ENCODE measurements at places on chromosomes 5 and 9.

DNA sequence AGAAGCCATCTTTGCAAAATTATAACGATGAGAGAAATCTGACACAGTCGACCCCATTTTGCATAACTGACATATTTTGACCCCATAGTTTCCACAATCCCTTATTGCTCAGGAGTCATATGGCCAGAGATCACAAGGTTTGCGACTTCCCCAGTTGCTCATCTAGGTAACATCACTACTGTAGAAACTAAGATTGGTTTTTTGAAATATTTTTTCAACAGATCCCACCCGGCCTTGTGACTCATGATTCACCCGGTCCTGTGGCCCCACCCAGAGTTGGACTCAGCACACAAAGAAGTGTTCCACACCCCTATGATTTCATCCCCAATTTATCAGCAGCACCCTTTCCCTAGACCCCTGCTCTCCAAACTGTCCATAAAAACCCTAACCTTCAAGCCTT, 50.2 kb downstream of the TIMD4 start:
- DNase-seq = no peak

- no peak for DNase-seq
Measured at GRCh38 chr5:140151144-140152021, 23.6 kb upstream of the CYSTM1 start.

DNA sequence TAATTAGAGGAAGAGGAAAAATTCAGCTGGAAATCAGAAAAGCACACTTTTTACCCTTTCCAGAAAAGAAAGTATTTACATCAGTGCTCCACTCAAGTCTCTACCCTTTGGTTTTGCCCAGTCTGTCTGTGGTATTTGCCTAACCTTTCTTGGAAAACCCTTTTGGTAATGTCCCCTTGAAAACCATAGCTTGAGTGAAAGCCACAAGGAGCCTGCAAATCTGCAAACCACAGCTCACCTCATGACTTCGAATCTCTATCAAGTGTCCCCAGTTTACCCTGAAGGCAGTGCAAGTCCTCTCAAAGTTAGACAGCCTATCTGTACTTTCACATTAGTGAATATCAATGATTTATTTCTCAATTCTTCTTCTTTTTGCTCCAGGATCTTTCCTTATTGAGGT, 162.1 kb upstream of the TSLP start:
- DNase-seq = no peak

- no peak for DNase-seq
Measured at GRCh38 chr5:76030343-76030742, 52.8 kb upstream of the SV2C start.

DNA sequence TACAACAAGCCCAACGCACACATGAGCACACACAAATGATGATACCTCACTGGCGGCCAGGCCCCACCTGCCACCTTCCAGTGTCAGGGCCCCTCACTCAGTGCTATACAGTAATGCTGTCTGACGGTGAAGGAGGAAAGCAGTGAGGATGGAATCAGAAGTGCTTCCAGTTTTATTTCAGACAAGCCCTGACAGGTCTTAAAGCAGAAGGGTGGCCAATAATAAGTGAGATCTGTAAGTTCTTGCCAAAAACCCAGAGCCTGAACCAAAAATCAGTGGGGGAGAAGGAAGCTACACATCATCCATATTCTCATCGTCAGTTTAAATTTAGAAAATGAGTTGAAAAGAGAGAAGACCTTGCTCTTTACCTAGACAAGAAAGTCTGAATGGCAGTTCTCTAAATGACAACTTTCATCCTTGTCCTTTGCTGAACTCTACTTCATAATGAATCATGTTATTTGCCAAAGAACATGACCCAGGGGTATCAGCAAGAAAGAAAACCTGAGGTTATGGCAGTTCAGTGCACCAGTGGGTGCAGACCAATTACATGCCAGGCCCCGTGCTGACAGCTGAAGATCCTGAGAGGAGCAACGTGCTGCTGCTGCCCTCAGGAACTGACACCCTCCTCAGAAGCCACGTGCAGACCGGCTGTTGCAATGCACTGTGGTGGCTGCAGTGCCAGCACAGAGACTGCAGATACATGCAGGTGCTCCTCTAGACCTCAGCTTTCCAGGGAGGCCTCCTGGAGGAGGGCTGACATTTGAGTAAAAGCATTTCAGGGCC, 118.7 kb downstream of the DROSHA start:
- no peak for DNase-seq

GRCh38 chr5:52928689-52929088, 60.5 kb upstream of the ITGA2 start:
- no peak for DNase-seq

- no peak for DNase-seq
Measured at GRCh38 chr5:92552206-92553160, 1028.5 kb downstream of the NR2F1-AS1 start.

- DNase-seq = no peak
Measured at GRCh38 chr5:69033690-69034089, 60.1 kb upstream of the SLC30A5 start.

GRCh38 chr5:131379723-131380122, 115.9 kb downstream of the CDC42SE2 start:
- peak; percentile 37 for DNase-seq

DNA sequence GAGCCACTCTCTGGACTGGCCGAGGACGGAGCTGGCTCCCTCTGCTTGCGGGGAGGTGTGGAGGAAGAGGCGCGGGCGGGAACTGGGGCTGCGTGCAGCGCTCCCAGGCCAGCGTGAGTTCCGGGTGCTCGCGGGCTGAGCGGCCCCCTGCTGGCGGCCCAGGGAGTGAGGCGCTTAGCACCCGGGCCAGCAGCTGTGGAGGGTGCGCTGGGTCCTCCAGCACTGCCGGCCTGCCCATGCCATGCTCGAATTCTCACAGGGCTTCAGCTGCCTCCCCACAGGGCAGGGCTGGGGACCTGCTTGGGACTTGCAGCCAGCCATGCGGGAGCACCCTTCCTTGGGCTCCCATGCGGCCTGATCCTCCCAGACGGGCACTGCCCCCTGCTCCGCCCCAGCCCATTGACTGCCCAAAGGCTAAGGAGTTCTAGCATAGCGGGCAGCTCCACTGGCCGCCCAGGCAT, 416.9 kb downstream of the MRPS30 start:
- DNase-seq = no peak

DNA sequence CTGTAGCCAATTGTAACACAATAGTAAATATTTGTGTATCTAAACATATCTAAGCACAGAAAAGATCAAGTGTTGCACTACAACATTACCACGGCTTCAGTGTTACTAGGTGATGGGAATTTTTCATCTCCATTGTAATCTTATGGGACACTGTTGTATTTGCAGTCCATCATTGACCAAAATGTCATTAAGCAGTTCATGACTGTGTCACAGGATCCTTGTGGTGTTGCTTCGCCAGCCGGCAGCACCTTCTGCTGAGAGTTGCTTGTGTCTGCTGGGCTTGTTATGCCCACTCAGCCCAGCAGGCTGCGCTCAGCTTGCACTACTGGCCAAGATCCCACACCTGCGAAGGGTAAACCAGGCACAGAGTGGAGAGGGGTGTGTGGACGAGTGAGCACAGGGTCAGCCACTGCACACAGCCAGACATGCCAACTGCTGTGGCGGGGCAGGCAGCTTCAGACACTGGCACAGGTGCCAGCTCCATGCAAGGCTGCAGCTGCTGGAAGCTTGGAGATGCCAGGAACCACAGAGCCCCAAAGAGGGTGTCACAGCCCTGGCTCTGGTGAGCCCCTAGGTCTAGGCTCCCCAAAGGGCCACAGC, 273.7 kb downstream of the CETN3 start:
- DNase-seq = no peak

GRCh38 chr5:863244-863805, 12.5 kb upstream of the ZDHHC11 start:
- no peak for DNase-seq

All from activated CD8-positive, alpha-beta memory T cell treated with anti-CD3 and anti-CD28 coated beads for 1 hour (primary cell).